ENCODE measurements at places on chromosomes 6 and 20. TPM values are rescaled to one million over a fixed set of nuclear protein-coding genes. Genes with fewer than 3 reads are reported as not detected.

GRCh38 chr6:70879496-70879895 is 77.4 kb downstream of the B3GAT2 start:
- DNase-seq: no peak

The NFATC2 gene
- 0.23 TPM for total RNA-seq

GRCh38 chr6:71887006-71887743 is 825 bp downstream of the RIMS1 start:
- no peak for DNase-seq

DNA sequence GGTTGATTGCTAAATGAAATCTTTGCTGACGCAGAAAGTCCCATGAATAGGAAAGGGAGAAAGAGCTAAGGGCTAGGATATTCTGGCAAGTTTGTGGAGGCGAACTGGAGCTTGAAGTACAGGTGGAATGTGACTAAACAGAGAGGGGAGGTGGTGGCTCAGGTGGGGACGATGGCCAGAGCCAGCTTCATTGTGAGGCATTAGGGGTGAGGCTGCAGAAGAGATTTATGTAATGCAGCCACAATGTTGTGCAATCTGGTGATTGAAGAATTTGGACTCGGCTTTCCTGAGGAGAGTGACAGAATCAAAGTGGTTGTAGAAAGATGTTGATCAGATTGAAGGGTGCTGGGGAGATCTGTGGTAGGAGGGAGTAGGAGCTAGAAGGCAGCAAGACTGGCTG is 42.9 kb upstream of the SPACA1 start:
- no peak for DNase-seq

- DNase-seq: no peak
These were observed 2.9 kb upstream of the AKAP7 start for GRCh38 chr6:131132360-131132759.

The SH3BGRL2 gene
- total RNA-seq: 4.1 TPM
